ENCODE measurements at places on chromosomes 2 and 18.

DNA sequence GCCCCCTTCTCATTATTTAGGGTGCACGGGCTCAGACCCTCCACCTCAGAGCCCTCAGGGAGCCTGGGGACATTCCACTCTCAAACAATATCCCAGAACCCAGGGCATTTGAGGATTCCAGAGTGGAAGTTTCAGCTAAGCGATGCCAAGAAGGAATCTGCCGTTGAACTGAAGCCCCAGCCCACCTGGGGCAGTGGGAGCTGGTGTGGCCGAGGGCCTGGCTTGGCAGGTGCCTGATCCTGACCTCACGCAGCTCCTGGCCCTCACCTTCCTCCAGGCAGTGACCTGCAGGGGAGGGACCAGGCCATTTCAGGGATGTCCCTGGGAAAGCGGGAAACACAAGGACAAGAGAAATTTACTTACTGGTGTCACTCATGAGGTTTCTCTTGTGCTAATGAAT lies 58.2 kb downstream of the ACKR3 start:
- DNase-seq, result no peak

- no peak for DNase-seq
Observed at GRCh38 chr2:181806039-181806392, 85.5 kb upstream of the ITPRID2 start.

DNA sequence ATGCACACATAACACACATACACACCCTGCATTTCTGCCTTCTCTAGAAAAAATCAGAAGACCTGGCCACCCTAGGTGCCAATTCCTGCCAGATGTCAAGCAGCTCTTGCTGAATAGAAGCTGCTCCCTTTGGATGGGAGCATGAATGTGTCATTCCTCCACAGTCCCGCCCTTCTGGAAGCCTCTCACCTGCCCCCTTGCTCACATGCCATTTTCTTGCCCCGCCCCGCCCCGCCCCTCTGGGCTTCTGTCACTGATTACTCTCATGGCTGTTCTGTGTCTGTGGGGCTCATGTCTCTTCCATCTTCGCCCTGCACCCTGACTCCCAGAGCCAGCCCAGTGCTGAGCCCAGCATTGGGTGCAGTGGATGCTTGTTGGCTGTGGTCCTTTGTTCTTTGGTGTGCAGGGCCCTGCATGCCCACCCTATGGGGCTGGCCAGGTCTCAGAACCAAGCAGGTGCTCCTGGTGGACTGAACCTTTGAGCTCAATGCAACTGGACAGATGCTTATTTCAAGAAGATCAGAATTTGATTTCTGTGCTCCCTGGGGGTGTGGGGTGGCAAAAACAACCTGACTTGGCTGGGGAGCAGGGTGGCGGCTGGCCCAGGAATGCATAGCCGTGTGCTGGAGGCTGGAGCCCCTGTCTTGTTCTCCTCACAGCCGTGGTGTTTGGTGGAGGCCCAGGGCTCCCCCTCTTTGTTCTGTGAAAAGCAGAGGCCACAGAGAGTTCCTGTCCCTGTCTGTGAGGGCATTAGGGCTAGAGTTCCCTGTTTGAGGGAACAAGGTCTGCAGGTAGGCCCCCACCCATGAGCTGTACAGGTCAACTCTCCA lies 140.6 kb upstream of the GLI2 start:
- no peak for DNase-seq

DNA sequence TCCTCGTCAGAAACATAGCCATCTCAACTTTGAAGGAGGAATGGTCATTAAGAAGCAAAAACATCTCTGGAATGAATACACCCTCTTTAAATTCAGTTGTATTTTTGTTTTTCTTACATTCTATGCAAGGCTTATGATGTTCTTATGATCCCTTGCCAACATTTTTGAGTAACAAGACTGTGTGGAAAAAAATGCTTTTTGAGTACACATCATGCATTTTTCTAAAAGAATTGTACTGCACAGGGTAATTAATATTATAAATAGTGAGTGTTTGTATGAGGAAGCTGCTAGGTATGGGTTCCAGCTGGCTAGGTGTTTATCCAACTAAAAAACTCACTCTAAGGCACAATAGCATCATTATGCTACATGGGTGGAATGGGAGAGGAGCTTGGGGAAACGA lies 59.0 kb upstream of the SPATS2L start:
- no peak for DNase-seq

DNA sequence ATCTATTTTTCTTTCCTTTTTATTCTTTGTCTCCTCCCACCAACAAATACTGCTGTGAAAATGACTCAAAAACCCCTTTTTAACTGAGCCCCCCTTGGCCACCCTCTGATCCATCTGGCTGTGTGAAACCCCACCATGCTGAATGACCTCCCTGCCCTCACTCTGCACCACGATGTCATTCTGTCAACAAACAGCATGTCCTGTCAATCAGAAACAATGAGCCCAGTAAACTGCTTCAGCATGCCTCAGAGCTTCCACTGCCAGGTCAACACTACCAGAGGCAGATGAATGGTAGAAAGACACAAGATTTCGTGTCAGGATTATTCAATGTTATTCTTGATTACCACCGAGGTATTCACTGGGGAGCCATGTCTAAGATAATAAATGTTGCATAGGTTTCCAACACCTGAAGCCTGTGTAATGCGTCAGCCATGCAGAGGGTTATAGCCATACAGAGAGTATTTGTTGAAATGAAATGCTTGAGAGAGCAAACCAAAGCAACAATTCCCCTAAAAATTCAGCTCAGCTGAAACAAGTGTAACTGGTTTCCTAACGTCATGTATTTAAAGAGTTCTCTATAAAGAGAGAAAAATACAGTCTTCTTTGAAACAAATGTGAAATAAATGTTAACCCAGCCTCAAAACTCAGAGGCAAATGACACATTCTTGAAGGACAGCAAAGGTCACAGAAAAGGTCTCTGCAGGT lies 76.7 kb downstream of the LRP2 start:
- DNase-seq, result no peak

DNA sequence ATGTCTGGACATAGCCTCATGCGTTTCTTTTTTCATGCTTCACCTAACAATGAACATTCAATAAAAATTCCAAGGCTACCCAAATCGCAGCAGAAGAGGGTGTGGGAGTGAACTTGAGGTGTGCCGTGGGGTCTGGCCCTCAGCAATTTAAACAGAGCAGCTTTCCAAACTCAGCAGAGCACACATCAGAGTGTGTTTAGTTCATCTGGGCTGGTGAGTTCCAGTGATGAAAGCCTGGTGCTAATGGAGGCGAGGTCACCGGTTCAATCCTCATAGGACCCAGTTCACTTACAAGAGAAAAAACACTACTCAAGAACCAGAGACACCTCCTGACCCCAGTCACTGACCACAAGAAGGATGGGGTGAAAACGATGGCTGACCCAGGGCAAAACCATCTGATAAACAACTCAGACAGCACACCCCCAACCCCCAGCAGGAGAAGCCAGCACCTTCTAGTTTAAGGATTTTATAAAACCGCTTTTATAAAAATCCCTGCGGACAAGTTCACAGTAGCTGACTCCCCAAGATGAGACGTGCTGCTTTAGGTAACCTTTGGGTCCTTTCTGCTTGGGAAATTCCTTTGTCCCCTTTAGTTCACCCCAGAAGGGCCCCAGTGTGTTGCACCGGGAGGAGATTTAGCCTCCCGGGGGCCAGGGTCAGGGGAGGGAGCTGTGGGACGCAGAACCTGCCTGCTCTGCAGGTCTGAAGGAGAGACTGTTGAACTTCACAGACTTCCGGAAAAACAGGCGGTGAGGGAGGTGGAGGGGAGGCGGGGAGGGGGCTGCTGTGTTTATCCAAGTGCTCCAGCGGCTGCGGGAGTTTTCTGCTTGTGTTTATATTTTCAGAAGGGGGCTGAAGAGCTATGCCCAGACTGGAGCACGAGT lies 152.7 kb upstream of the SOX11 start:
- DNase-seq, result no peak

DNA sequence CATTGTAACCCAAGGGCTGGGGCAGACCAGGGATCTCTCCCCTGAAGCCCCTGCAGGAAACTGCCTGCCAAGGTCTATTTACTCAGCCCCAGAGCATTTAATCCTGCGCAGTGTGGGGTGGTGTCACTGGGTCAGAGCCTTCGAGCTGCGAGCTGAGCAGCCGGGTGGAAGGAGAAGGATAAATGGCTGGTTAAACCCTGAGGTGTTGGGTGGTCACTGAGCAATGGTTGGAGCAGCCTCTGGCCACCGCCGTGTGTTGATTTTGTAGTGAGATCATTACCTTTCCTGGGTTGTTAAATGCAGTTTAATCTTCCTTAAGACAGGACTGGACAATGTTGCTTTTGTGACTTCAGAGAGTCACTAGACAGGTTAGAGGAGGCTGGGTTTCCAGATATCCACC lies 98.1 kb downstream of the SETBP1 start:
- no peak for DNase-seq

DNA sequence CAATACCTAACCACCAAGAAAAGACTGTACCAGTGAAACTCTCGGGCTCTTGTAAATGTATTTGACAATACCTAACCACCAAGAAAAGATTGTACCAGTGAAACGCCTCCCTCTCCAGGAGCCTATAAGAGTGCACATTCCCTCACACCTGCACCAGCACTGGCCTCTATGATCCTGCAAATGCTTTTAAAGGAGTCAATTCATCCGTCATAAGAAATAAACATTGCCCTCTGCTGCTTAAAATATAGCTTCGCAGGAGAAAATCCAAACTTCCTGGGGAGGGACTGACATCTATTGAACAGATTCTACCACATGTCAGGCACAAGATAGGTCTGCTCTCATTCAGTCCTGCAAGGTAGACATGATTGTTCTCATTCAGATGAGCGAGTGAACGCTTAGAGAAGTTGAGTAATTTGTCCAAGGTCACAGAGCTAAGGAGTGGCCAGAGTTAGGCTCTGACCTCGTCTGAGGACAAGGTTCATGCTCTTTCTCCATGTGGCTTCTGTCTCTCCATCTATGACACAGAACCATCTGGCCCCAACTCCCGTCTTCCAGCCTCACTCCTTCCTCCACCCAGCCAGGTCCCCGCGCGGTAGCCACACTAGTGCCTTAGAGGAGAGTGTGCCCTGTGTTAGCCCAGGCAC lies 38.7 kb downstream of the MCFD2 start:
- DNase-seq, result peak; percentile 72

DNA sequence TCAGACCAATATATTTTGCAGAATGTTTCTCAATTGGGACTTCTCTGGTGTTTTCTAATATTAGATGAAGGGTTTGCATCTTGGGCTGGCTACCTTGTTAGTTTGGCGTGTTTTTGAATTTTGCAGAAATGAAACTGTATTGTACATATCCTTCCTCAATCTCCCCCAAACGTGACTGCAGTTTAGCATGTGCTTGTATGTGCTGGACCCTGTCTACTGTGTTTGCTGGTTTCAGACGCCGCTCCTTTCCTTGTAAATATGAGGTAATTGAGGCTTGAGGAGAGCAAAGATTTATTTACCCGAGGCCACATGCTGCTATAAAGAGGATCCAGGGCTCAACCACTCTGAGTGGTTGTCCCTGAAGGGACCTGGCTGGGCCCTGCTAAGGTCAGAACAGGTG lies 57.2 kb downstream of the NGEF start:
- no peak for DNase-seq

- no peak for DNase-seq
Observed at GRCh38 chr2:190270298-190270697, 49.3 kb downstream of the HIBCH start.

DNA sequence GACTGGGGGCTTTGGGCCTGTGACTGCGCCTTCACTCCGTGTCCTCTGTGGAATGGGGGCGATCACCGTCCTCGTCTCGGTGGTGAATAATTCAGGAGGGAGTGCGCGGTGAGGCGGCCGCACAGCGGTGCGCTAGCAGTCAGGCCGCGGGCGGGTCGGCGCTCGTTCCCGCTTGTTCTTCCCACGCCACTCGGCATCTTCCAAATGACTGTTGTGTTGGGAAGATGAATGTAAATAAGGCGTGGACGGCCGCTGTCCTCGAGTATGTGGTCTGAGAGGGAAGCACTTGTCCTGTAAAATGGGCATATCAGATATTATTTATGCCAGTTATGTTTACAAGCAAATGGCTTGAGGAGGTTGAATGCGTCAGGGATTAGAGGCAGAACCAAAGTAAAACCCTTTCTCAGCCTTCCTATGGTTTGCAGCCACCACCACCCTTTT lies 608 bp upstream of the VPS4B start:
- no peak for DNase-seq

GRCh38 chr2:25226827-25227226 lies 58.4 kb upstream of the POMC start:
- no peak for DNase-seq

DNA sequence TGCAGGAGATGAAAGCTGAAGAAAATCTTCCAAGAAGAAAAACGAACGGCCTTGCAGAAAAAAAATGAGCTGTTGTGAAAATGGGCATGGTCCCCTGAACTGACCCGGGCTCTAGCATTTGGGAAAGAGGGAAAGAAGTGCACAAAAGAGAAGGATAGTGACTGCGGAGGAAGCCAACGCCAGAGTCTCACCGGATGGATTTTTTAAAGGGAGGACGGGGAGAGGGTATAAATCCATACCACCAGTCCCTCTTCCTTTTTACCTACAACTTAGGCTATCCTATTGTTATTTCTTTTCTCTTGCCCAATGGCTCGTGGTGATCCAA lies 601 bp downstream of the WDR35 start:
- DNase-seq, result no peak

GRCh38 chr2:119402645-119403560 lies 28.8 kb upstream of the TMEM37 start:
- no peak for DNase-seq

DNA sequence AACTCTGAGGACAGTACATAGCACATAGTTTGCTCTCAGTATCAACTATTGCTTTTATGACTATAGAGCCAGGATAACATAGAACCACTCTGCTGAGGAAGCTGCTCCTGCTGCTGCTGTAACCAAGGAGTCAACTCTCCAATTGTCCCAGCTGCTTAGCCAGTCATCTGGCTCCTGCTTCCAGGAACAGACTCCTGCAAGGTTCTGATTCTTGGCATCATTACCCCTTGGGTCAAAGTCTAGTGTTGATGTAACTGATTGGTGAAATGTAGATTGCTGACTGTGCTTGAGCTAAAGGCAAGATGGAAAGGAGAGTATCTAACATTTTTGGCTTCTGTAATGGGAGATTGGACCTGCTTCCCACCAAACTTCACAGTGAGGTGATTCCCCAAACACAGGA lies 261.9 kb upstream of the FSHR start:
- DNase-seq, result no peak

GRCh38 chr2:86189782-86190416 lies 5.4 kb downstream of the IMMT start:
- DNase-seq, result no peak

DNA sequence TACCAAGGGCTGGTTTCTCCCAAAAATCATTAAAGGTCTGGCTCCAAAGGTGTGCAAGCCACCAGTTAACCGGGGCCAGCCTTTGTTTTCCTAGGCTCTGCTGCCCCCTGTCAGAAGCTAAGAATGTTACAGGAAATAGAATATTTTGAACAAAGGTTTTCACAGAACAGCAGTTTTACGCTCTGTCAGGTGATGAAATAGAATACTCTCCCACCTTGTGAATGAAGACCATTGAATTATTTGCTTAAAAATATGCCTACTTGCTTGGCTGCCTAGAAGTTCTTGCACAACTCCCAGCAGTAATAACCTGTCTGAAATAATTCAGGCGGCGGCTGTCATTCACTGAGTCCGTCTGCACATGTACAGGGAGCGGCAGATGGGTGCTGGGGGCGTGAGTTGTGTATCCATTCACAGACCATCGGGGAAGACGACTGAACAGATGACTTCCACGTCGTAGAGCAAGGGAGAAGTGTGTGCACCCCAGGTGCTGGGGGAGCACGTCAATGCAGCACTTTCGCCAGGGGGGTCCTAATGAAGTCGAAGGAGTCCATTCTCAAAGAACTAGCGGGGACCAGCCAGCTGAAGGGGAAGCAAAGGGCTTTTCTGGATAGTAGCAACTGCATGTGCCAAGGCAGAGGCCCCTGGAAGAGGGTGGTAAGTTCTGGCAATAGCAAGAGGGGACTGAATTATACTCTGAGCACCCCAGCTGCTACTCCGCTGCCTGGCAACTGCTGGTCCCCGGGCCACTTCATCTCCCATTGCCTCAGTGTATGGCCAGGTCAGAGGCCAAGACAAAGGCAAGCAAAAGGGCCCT lies 56.1 kb downstream of the SF3B1 start:
- DNase-seq, result no peak

Data from GM04504 (cell line).